ENCODE measurements at places on chromosomes 1 and 21.
A peak's percentile ranks its signal among the peaks of the same experiment; 100 is the strongest.

DNA sequence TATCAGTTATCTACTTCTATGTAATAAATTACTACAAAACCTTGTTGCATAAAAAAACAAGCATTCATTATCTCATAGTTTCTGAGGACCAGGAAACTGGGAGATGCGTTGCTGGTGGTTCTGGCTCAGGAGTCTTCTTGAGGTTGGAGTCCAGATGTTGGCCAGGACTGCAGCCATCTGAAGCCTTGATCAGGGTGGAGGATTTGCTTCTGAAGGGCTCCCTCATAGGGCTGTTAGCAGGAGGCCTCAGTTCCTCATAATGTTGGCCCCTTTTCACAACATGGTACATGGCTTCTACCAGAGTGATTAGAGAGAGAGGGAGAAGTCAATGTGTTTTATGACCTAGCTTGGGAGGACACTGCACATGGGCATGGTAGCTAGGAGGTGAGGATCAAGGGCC is 137.4 kb downstream of the CNIH3 start:
- DNase-seq = no peak

DNA sequence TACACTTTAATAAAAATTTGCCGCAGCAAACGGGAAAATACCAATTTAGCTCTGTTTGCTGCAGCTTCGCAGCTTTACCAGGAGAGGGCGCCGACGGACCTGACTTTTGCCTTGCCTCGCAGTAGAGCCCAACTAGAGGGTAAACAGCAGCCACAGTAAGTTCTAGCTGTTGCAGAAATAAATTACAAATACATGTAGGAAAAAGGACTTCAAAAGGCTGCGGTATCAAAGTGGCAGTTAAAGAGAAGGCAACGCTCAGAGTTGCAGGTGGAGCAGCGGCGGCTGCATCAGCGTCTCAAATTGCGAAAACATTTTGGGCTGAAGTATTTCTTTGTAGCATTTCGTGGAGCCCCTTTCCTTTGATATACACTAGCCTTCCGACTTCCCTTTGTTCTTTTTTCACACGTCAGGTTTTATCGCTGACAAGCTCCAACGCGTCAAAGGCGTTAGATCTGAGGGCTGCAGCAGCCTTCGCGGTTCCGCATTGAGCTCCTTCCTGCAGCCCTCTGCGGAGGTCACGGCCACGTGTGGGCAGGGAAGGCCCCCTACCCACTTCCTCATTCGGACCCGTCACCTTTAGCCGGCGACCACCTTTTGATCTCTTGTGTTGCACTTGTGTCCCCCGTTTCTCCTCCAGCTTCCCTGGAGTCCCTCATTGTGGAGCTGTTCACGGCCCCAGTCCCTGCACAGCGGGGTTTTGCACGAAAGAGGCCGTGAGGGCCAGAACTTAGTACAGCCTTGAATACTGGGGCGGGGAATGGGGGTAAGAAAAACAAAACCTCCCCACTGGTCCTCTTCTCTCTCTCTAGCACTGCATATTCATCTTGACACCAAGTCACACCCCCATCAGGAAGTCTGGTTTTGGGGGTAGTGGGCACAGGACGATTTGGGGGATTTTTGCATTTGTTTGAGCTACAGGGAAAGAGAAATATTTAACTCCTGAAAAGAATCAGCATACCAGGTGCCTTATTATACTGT is 72.8 kb downstream of the S1PR1 start:
- peak; percentile 67 for DNase-seq

DNA sequence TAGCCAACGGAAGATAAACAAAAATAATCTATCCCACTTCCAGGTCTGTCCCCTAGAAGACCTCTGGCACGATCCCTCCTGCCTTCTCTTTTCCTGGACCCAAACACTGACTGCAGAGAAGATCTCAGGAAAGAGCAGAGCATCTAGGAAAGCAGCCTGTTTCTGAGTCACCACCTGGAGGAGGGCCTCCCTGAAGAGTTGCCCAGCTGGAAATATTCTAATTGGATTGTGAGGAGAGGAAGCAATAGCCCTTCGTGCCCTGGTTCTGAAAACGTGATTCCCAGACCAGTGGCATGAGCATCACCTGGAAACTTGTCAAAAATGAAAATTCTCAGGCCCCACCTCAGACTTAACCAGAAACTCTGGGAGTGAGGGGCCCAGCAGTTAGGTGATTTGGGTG is 411.1 kb downstream of the SETD4 start:
- DNase-seq = no peak

- no peak for DNase-seq
These were observed 16.0 kb upstream of the PLEKHG5 start for GRCh38 chr1:6507461-6507911.

- no peak for DNase-seq
These were observed 26.9 kb downstream of the DAP3 start for GRCh38 chr1:155715777-155716176.
